ENCODE measurements at places on chromosomes 11 and 22.

- DNase-seq, result no peak
Observed at GRCh38 chr22:40414838-40415505, 44.6 kb downstream of the SGSM3 start.

GRCh38 chr22:50119169-50119767 is 29.5 kb downstream of the MOV10L1 start:
- DNase-seq, result no peak

GRCh38 chr11:61814247-61814957 is 2.4 kb downstream of the FADS1 start:
- DNase-seq, result no peak

- no peak for DNase-seq
Observed at GRCh38 chr22:35563211-35563610, 22.6 kb downstream of the RASD2 start.

- no peak for DNase-seq
Observed at GRCh38 chr22:27232077-27232476, 569.5 kb downstream of the MN1 start.

- DNase-seq, result no peak
Observed at GRCh38 chr11:57646194-57646798, 3.4 kb downstream of the YPEL4 start.

Measured in posterior cingulate gyrus (tissue), 11 donors.